Activated CD4-positive, CD25-positive, alpha-beta regulatory T cell treated with anti-CD3 and anti-CD28 coated beads, Interleukin-2, amount 50 U/mL, for 72 hours (primary cell): ENCODE measurements at places on chromosomes 4 and X.

- no peak for DNase-seq
Observed at GRCh38 chr4:80446664-80447063, 111.1 kb downstream of the CFAP299 start.

- no peak for DNase-seq
Observed at GRCh38 chrX:73366696-73367095, 80.2 kb upstream of the CDX4 start.

DNA sequence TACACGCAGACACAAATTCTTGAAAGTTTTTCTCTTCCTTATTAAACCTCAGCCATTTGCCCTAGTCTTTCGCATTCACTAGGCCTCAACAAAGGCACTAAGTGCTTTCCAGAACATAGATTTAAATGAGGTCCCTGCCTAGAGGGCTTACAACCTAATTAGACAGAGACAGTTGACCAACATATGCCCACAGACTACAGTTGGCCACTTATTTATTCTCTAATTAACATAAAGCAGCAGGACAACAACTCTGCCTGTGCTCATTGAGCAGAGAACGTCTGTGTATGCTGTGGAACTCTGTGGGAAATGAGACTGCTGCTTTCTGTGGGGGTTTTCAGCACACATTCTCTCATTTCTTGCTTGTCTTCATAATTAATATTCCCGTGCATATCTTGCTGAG, 303.0 kb upstream of the TACR3 start:
- no peak for DNase-seq

- DNase-seq: no peak
Observed at GRCh38 chr4:167779280-167779679, 313.1 kb upstream of the ANXA10 start.

- DNase-seq: no peak
Observed at GRCh38 chr4:115515772-115516171, 402.4 kb upstream of the NDST4 start.

DNA sequence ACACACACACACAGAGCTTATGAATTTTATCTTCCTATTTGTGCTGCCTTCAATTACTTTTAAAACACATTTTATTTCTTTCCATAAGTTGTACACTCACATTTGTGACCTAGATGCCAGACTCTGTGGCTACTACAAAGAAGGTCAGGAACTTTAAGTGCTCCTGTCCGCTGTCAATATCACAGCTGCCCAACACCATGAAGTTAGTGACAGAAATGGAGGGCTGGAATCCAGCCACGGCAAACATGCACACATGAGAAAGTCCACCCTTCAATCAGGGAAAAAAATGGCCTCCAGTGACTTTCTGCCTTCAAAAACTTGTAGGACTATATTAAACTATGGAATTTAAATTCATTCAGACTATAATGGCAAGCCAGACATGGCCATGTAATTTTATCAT, 334.4 kb upstream of the FSTL5 start:
- DNase-seq: no peak

DNA sequence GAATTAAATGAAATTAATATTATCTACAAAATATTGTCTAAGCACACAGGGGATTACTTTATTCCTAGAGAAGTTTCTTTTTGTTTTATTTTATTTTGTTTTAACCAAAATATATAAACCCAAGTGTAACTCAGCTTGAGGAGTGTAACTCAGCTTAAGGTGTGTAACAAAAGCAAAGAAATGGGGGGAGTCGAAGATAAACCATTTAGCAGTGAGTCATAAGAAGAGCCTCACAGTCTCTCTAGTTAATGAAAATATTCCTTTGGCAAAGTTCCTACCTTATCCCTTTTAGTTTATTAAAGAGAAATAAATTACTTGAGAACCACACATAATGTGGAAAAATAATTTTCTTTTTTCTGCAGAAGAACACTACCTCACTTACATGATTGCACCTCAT, 261.8 kb downstream of the KCTD8 start:
- DNase-seq: no peak

DNA sequence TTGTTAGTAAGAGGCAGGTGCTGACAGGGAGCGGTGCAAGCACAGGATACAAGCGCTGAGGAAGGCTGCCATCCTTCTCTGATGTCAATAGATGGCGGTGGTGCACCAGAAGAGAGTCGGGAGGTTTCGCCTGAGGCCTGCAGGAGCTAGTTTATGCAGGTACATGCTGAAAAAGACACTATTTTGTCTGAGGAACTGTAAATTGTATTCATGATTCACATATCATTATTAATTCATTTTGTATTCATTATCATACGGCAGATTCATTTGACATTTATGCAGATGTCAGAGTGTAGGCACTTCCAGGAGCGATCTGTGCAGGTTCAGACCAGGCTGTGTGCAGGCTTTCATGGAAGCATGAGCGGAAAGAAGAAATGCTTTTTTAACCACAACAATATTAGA, 824.0 kb downstream of the STIM2 start:
- no peak for DNase-seq

DNA sequence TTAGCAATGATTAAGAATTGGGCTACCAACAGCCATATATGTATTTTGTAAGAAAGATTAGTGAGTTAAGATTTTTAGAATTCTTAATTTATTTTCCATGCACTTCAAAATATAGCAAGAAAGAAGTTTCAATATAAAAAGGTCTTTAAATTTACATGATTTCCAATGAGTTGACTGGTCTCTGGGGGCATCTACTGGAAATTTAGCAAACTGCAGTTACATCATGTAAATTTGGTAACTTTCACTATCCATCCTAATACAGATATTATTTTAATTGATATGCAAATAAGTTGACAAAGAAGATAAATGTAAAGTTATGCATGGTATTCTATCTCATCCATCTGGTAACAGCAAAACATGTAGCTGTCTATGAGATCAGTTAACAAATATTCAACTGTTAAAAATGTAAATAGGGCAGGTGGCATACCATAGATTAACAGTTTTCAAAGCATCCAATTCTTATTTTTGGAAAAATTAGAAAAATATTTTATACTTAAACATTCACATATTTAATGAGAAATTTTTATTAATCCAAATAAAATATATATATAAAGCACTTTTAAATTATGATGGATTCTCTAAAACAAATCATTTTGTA, 29.1 kb downstream of the TTC29 start:
- DNase-seq: no peak

- no peak for DNase-seq
Observed at GRCh38 chr4:1137850-1138249, 24.5 kb upstream of the RNF212 start.

GRCh38 chr4:76178296-76178695, 30.1 kb upstream of the NUP54 start:
- DNase-seq: no peak

DNA sequence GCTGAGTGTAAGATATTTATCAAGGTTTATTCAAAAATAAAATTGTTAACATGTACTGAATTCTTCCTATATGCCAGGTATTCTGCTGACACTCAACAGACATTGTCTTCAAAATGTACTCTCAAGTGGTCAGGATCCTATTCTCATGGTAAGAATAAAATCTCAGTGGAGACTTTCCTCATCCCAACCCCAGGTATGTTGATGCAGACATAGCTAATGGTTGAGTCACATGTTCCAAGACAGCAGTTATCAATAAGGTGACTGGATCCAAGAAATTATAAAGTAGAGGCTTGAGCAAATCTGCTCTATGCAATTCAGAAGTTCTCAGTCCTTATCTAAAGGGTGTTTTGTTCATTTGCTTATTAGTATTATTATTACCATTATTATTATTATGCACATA, 115.2 kb upstream of the GABRA2 start:
- DNase-seq: no peak

DNA sequence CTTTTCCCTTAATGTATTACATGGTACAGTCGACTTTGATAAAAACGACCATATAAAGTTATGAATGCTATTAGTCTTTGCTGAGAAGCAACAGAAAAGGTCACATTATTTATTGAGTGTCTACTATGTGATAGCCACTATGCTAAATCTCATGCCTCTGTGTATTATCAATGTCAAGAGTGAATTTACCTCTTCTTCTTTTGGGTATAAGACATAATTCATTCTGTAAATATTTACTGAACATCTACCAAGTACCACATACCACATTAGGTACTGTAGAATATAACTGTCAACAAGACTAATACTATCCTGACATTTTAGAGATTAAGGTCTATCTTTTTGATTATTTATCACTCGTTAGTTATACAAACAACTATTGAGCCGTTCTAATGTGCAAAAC, 268.7 kb upstream of the FTHL17 start:
- no peak for DNase-seq

GRCh38 chr4:142345924-142346323, 500.2 kb downstream of the INPP4B start:
- DNase-seq: no peak

DNA sequence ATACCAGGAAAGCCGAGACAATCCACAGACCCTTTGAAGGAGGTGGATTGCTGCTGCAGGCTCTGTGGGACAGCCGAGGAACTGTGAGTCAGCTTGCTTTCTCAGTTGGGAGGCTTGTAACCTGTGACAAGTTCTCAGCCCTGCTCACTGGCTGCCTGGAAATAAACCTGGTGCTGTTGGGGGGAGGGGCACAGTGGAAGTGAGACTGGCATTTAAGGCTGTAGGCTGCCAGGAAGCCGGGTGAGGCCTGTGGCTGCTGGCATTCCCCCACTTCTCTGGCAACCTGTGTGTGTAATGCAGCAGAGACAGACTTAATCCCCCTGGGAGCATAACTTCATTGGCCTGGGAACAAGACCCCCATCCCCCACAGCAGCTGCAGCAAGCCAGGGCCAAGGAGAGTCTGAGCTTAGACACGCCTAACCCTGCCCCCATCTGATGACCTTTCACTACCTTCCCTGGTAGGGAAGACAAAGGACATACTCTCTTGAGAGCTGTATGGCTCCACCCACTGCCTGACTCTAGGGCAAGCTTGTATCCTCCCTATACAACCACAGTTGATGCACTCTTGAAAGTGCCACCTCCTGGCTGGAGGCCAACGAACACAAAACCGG, 64.1 kb downstream of the ALPK1 start:
- no peak for DNase-seq

DNA sequence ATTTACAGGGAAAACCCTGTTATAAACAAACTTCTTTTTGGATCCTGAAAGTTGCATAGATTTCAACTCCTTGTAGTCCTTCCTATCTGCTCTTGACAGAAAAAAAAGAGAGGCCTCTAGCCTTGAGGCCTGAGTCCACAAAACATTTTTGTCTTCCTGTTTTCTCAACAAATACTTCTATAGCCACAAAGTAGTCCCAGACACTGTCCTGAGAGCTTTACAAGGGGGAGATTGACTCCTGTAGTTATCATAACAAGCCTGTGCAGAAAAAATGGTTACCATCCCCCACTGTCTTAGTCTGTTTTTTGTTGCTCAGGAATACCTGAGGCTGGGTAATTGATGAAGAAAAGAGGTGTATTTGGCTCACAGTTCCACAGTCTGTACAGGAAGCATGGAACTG, 35.2 kb downstream of the PCDH7 start:
- DNase-seq: no peak
